Right hindlimb (tissue), 1 donor: ENCODE measurements at places on chromosomes 1 and 21.

GRCh38 chr21:46598581-46599572 is 6.0 kb downstream of the S100B start:
- DNase-seq, result no peak

DNA sequence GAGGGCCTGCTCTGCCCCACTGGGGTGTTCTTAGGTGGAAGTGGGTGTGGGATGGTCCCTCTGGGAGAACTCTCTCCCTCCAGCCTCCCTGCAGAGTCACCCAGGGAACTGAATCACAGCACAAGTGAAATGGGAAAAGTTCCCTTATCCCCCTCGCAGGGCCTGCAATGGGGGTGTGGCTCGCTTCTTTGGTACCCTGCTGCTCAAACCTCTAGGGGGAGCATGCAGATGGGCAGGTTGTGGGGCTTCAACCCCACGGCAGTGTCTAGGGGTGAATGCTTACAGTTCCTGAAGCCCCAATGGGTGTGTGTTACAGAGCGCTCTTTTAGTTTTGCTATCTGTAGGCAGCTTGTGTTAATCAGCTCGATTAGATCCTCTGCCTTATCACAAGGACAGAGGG is 59.0 kb upstream of the TINAGL1 start:
- DNase-seq, result no peak

DNA sequence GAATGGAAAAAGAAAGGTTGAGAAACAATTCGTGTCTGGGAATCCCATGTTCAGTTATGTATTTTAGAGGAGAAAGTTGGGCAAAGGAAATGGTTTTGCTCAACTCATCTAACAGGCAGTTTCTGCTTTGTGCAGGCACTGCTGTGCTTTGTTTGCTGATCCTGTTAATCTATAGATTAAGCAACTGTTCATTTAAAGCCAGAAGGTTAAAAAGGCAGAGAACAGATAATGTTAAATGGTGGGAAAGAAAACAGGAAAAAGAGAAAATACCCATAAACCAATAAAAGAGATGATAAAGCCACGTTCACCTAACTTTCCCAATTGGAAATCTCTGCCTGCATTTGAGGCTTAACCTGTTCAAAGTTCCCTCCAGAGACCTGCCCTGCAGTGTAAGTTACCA is 70.0 kb downstream of the APP start:
- DNase-seq, result no peak

DNA sequence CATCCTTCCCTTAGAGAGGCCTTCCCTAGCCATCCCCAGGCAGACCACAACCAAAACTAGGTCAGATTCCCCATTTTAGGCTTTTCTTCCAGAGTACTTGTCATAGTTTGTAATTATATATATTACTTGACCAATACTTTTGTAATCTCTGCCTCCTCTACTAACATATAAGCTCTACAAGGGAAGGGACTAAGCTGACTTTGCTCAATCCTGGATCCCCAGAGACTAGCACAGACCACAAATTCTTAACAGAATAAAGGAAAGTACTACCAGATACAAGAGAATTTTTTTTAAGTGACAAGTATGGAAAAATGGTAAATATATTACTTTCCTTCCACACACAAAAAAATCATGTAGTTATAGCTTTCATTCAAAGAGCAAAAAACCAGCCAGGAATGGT is 2.0 kb downstream of the ZMYM6 start:
- no peak for DNase-seq

DNA sequence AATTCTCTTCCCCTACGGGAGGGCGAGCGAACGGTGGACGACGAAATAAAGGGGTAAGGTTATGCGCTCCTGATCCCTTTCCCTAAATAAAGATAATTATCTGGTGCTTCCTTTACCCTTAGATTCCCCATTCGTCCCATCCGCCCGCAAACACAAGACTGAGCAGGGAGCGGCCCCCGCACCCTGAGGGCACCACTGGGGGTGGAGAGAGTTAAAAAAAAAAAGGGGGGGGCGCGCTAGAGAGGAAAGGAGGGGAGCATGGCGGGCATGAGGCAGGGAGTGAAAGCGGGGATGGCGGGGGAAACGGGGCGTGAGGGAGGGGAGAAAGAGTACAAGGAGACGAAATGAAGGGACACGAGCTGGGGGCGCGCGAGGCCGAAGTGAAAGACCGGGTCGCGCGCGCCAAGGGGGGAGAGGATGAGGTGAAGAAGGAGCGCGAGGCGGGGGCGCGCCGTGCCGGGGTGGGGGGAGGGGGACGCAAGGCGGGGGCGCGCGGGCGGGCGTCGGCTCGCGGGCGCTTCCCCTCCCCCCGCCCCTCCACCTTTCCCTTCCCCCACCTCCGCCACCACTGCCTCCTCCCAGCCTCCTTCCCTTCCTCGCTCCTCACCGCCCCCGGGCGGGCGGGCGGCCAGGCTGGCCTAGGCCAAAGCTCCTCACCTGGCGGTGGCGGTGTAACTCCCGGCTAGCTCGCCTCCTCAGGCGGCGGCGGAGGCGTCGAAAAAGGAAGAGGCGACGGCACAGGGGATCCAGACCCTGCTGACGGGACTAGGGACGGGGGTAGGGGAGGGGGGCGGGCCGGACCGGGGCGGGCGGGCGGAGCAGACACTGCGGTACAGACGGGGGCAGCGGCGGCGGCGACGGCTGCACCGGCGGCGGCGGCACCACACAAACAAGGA is 448 bp downstream of the GATAD2B start:
- no peak for DNase-seq

GRCh38 chr1:91889717-91890459 is 3.9 kb upstream of the TGFBR3 start:
- no peak for DNase-seq

DNA sequence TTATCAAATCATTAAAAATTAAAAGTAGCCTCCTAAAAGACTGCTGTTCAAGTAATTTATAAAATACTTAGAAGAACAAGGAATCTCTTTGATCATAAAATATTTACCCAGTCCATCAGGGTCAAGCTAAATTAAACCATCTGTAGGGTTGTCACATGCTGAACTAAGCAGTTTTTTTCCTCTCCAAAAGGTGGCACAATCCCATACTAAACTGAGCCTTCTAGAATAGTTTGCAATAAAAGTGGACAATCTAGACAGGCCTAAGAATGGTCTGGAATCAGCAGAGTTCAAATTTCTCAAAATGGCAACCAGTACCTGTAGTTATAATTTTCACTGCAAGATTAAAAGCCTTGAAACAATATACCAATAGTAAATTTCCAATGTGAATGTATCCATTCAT is 194.8 kb downstream of the EIF4G3 start:
- no peak for DNase-seq

DNA sequence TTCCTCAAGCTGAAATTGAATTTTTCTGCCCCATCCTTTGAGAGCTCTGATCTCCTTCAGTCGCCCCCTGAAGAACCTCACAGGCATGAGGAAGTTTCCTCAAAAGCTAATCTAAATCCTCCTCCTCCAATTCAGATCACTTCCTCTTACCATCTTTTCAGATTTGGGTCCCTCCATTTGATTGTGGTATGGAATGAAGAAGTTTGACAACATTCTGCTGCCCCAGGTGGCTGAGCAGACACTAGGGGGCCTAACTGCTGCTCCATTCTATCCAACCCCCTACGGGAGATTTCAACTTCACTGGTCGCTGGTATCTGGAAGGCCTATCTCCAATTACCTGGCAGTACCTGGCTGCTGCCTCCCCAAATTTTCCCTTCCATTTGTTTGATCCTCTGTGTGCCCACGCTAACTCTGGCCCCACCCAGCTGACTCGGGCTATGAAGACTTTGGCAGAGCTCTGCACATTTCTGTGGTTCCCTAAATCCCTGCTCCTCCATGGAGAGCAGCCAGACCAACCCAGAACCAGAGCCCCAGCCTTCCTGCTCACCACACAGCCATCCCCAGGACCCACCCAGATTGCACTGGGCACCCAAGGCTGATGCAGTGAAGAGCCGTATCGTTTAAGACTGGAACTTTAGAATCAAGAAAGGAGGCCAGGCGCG is 7.8 kb downstream of the IRF6 start:
- DNase-seq, result no peak

GRCh38 chr1:59897165-59897564 is 29.4 kb downstream of the CYP2J2 start:
- DNase-seq, result no peak

DNA sequence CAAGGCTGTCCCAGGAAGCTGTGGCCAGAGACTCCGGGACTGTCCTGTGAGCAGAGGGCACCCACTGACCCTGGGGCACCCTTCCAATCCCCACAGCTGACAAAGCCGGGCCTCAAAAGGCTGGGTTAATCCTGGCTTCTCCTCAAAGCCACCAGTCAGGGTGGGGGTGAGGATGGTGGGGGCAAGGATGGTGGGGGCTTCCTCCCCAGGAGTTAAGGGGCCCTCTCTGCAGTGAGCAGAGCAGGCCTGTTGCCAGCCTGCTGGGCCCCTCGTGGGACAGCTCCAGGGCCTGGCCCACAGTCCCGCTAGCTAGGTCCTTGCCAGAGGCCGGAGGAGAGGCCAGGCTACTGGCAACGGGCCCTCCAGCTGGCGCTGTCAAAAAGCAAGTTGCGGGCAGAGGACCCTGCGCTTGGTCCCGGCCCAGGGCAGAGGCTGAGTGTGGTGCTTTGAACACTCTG is 37.9 kb upstream of the CCDC27 start:
- peak; percentile 76 for DNase-seq

GRCh38 chr1:231926340-231926739 is 299.8 kb downstream of the DISC1 start:
- no peak for DNase-seq

DNA sequence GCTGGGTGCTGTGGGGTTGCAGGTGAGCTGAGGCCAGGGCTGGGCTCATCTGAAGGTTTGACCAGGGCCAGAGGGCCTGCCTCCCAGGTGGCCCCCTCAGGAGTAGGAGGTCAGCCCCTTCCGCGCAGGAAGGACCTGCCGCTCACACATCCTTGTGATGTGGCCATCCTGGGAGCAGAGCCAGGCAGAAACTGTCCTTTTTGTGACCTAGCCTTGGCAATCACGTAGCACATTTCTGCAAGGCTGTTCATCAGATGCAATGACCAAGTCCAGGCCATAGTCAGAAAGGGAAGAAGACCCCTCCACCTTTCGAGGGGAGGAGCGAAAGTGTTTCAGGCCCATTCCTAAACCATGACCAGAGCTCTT is 55.5 kb upstream of the TRAPPC10 start:
- no peak for DNase-seq

- DNase-seq, result no peak
These were observed 340.2 kb upstream of the NR5A2 start for GRCh38 chr1:199687321-199687720.
